ENCODE measurements at places on chromosomes 6 and 20.

- DNase-seq = no peak
Observed at GRCh38 chr6:41769376-41769775, 10.3 kb downstream of the FRS3 start.

DNA sequence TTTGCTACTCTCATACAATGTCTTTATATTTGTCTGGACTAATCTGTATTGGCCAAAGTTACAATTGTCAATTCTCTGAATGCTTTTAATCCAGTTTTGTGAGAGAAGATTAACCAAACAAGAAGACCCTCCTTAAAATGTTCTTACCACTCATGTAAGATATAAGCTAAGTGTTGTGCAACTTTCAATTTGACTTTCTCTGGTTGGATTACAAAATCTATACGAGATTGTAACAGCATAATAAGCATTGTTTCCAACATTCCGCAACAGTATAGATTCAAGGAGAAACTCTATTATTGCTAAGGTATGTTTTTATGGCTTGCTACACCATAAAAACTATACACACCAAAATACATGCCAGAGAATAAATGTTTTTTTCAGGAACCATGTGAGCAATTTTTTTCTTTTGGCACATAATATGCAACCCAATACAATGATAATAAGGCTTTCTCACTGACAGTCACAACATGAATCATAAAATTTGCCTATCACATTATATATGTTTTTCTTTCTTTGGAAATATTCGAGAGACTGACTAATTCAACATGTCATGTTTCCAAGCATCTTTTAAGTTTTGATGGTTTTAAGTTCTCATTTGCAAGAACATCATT lies 12.2 kb upstream of the TRPC4AP start:
- DNase-seq = no peak

DNA sequence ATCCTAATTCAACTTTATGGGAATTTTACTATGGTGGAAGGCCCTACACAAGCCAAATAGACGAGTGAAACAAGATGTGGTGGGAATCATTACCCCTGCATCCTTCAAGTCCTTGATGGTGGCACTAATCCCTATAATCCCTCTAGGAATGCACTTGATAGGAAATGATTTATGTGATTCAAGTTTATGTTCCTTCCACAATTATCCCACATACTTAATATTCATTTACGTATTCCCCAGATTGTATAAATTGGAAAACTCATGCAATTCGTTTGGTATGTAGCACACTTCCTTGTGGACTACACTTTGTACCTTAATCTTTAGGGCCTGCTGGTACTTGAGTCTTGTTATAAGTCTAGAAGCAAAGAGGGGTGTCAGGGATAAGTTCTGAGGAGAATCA lies 40.8 kb downstream of the PKIB start:
- DNase-seq = no peak

DNA sequence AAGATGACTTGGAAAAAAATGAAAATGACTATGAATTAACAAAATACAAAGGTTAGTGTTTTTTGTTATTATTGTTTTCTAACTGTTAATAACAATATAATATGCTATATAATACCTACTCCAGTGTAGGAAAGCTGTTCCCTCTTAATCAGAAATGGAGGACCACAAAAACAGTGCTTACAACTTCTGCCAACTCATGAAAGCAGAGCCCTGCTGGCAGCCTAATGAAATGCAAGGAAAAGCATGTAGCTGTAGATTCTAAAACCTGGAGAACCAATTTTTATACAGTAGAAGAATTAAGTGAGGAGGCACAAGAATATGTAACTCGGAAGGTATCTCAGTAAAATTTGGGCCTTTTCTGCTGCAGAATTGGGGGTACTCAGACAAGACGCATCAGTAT lies 29.4 kb downstream of the PHIP start:
- no peak for DNase-seq

- DNase-seq = peak; percentile 42
Observed at GRCh38 chr6:29887330-29887818, 55.0 kb upstream of the HLA-A start.

DNA sequence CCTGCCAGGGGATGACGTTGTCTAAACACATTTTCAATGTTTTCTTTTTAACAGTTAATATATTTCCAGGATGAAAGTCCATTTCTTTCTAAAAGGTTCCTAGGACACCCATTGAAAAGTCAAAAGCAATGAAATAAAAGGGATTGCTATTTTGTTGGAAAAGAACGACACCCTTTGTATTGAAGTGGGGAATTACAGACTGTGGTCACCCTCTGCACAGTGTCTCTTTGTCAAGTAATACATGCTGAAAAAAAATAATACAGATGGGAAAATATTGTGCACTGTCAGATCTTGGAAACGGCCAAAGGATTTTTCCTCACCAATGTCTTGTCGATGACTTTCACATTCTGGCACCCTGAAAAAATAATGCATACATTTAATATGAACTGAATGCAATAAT lies 56.9 kb downstream of the HAO1 start:
- no peak for DNase-seq

- no peak for DNase-seq
Observed at GRCh38 chr6:137246164-137246563, 27.0 kb upstream of the IFNGR1 start.

GRCh38 chr6:135703621-135704020 lies 147.9 kb upstream of the PDE7B start:
- DNase-seq = no peak

Measured in psoas muscle (tissue), 8 donors.